CD4-positive, alpha-beta T cell treated with Interleukin-17A for 1 hour (primary cell): ENCODE measurements at places on chromosomes 7 and 10.

DNA sequence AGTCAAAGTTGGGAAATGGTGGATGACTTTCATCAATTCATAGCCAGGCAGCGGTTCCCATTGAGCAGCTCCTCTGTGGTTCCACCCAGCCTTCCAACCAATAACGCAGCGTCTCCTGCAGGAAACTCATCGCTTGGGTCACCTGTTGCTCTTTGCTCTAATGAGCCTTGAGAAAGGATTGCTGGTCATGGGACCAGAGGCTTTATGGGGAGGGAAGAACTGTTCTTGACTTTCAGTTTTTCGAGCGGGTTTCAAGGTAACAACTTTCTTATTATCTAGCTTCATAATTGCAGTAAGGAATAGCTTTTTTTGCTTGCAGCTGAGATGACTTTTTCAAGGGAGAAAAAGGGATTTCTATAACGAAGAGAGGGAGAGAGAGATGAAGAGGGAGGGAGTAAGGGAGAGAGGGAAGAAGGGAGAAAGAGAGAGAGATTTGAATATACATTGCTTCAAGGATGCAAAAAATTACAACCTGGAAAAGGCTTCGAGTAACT is 405 bp upstream of the ENTPD1 start:
- peak; percentile 5 for DNase-seq

DNA sequence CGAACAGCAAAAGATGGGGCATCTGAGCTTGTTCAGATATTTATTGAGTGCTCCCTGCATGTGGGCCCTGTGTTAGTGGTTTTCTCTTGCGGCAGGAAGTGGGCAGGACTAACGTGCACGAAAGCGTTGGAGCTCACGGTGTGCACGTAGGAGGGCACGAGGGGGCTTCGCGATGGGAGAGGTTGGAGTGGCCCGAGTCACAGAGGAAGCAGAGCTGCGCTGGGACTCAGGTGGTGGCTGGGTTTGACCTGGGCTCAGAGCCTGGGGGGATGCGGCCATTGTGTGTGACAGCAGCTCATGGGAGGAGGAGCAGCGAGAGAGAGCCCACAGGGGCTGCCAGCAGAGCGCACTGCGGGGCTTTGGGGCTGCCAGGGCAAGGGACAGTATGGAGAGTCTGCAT is 7.7 kb downstream of the ZSCAN25 start:
- peak; percentile 75 for DNase-seq

- DNase-seq = no peak
These were observed 5.3 kb downstream of the SH3PXD2A start for GRCh38 chr10:103849880-103850571.

DNA sequence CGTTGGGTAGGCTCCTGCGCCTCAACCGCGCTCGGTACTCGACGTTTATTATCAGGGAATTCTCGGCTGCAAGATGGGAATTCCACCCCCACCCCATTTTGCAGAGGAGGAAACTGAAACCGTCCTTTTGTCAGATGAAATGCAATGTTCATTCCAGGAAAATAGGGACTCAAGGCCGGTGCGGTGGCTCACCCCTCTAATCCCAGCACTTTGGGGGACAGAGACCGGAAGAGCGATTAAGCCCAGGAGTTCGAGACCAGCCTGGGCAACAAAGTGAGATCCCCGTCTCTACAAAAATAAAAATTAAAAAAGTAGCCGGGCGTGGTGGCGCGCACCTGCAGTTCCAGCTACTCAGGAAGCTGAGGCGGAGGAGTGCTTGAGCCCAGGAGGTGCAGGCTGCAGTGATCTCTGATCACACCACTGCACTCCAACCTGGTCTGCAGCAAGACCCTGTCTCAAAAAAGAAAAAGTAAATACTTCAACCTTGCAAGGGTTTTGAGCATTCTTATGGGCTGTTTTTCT is 720 bp upstream of the RFC2 start:
- DNase-seq = no peak

GRCh38 chr10:60101821-60102220 is 195.5 kb upstream of the CCDC6 start:
- no peak for DNase-seq

- no peak for DNase-seq
These were observed 88.2 kb upstream of the FAM133B start for GRCh38 chr7:92678291-92678920.

DNA sequence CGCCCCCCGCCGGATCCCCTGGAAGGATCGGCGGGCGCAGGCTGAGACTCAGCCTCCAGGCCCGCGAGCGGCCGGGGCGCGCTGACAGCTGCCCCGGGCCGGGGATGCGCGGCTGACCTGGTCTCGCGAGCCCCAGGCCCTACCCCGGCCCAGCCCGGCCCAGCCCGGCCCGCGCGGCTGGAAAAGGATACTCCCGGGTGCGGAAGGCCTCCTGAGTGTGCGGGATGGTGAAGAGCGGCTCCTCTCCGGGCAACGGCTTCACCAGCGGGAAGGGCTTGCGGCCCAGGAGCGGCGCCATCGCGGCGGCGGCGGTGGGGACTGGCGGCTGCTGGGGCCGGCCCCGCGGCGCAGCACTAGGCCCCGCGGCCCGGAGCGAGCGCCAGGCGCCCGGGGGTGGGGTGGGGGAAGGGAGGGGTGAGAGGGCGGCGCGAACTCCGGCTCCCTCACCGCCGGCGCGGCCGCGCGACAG is 423 bp downstream of the BAZ1B start:
- no peak for DNase-seq

- DNase-seq = no peak
These were observed 129.4 kb downstream of the AKR1D1 start for GRCh38 chr7:138205614-138206150.

GRCh38 chr10:119807960-119808697 is 64.5 kb downstream of the MCMBP start:
- DNase-seq = peak; percentile 15

- DNase-seq = no peak
These were observed 293.1 kb downstream of the C7orf25 start for GRCh38 chr7:42618651-42619360.

GRCh38 chr7:99314504-99314903 is 11.2 kb upstream of the ARPC1A start:
- no peak for DNase-seq

- no peak for DNase-seq
These were observed 47.0 kb upstream of the BICC1 start for GRCh38 chr10:58465629-58466028.

DNA sequence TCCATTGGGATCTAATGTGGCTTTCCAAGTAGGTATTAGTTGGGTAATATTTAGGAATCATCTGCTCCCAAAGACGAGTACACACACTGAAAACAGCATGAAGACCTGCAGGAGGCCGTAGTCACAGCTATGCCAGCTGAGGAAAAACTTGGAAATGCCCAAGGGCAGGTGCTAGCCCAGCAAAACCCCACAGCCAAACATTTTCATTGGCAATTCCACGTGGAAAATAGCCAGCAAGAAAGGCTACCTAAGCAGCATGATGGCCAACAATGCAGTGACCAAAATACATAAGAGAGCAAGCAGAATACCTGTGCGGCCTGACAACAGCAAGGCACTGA is 32.7 kb downstream of the DOCK4 start:
- DNase-seq = no peak

DNA sequence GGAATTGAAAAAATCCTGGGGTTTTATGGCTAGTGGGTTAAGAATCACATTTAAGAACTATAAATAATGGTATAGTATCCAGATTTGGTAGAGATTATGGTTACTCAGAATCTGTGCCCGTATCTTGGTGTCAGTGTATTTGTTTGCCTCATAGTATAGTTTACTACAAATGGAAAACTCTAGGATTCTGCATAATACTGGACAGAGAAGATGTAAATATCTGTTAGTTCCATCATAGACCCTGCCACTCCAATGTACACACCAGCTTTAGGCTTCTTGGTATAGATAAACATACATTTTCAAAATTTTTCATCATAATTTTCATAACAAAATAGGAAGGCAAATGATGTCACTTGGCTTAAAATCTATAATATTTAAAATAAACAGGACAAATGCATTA is 108.1 kb downstream of the CFTR start:
- no peak for DNase-seq

DNA sequence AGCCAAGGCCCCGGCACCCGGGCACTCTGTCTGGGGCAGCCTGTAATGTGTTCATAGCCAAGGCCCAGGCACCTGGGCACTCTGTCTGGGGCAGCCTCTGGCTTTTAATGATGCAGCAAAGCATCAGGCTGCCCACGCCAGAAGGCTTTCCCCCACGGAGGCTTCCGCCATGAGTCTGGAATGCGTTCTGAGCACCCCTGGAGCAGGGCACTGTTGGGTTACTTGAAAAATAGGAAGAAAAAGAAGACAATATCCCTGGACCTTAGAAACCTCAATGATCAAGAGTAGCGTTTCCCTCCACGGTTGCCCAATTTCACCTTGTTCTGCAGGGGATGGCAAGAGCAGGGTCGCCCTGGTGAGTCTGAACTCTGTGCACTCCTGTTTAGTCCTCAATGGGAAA is 565.0 kb downstream of the PTPRN2 start:
- no peak for DNase-seq

GRCh38 chr7:47283497-47284131 is 298.3 kb downstream of the TNS3 start:
- no peak for DNase-seq

GRCh38 chr7:87316097-87316700 is 29.3 kb upstream of the CROT start:
- no peak for DNase-seq

GRCh38 chr10:75097666-75098285 is 13.7 kb upstream of the SAMD8 start:
- no peak for DNase-seq

DNA sequence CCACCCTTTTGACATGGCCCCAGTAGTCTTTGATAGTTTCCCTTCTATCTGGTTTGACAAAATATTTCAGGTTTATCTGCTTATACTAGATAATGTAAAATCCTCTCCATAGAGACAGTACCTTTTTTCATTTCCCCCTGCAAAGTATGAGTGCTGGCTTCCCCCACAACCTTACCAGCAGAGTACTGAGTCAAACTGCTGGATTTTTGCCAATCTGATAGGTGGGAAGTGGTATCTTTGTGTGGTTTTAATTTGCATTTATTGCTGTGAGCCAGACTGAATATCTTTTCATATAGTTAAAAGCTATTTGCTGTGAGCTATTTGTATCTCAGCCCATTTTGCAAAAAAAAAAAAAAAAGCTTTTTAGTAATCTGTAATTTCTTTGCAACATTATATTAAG is 32.1 kb upstream of the HECTD2 start:
- DNase-seq = peak; percentile 70

- no peak for DNase-seq
These were observed 58.5 kb downstream of the MACC1 start for GRCh38 chr7:20158684-20159083.

DNA sequence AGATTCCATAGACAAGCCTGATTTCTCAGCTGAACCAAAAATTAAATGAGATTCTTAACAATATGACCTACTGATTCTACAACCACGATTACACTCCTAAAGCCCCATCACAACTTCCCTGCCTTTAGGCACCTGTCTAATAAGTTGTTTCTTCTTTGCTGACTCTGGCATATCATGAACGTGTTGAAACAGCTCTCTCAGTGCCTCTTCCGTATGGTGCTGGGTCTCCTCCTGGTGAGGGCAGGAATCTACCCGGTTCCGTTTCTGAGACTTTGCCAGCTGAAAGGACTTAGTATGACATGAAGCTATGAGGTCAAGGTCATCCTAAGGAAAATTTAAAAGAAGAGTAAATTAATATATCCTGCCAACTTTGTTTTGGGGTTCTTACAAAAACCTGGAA is 48.6 kb downstream of the ARHGAP19 start:
- DNase-seq = no peak

DNA sequence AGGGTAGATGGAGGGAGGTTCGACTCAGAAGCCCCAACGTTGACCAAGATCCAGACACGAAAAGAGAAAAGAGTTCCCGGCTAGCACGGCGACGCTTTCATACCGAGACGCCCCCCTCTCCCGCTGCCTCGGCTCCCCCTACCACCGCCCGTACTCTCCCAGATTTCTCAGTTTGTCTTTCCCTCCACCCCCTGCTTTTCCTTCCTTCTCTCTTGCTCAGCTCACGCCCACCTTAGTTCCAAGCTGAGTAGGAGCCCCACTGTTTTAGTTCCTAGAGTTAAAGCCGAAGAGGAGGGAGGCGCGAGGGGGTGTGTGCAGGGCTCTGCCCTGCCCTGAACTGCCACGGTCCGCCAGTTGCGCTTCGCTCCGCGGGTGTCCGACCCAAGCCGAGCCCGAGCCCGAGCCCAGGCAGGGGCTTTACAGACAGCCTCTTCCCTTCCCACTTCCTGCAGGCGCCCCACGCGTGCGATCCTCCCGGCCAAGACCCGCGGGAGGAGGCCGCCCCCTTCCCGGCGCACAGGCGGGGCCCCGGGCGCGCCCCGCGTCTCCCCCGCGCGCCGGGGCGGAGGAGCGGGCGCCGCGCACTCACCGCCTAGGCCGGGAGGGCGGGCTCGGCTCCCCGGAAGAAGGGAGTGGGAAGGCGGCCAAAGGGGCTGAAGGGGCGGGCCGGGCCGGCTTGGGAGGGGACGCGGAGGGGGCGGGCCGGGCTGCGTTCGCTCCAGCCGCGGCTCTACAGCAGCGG is at the start of gene EPHB6:
TSS of gene EPHB6 (plus strand) at position 705 of the 742 bp plus-strand sequence. CDS start 8,152 bp downstream, outside the sequence.
- peak; percentile 65 for DNase-seq

- no peak for DNase-seq
These were observed 4.4 kb upstream of the ATXN7L1 start for GRCh38 chr7:105880571-105881330.

GRCh38 chr7:157529768-157530560 is 193.2 kb downstream of the DNAJB6 start:
- no peak for DNase-seq

GRCh38 chr7:28904578-28905048 is 53.5 kb downstream of the TRIL start:
- DNase-seq = no peak

- no peak for DNase-seq
These were observed 389.0 kb upstream of the PODXL start for GRCh38 chr7:131945313-131945911.

- no peak for DNase-seq
These were observed 11.2 kb upstream of the SMC3 start for GRCh38 chr10:110556296-110556695.

DNA sequence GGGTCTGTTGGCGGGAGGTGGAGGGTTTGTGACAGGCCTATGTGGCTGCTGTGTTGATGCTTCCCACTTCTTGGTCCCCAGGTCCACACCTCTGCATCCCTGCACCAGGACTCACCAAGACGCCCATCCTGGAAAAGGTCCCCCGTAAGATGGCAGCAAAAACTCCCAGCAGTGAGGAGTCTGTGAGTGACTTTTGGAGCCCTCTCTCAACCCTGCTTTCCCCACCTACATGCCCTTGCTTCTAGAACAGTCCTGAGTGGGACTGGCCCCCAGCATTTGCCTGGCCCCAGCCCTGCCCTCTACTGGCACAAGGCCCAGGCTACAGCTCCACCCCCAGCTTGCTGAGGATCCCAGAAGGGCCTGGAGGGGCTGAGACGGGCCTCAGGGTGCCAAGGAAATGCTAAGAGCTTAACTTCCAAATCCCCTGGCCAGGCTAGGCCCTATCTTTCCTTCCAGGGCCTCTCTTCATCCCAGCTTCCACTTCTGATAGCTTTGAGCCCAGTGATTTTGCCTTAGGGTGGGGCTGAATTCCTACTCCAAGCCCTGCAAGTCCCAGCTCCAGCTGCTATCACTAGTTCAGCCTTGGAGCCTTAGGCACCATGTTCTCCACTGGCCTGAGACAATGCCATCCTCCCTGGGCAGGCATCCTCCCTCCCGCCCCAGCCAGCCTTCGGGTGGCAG is 2.7 kb downstream of the CHAT start:
- no peak for DNase-seq
